ENCODE measurements at places on chromosomes 6 and 20.

GRCh38 chr6:11662323-11662722 lies 116.3 kb downstream of the ADTRP start:
- ATAC-seq = no peak

DNA sequence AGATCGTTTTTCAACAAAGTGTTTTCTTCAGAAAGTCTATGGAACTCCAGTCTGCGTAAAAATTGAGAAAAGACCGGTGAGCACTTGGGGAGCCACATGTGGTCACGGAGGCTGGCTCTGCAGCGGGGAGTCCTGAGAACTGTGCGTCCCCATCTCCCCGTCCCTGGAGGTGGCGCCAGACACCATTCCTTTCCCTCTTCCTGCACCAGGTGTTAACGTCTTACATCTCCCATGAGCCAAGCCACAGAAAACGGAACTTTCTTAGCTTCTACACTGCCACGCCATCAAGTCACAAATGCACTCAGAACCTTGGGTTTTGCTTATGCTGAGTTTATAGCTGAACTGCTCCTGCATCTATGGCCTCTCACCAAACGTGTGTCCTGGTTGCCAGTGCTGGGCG lies 62.6 kb downstream of the GINS1 start:
- no peak for ATAC-seq

GRCh38 chr6:6407071-6407741 lies 86.7 kb upstream of the F13A1 start:
- ATAC-seq = no peak

DNA sequence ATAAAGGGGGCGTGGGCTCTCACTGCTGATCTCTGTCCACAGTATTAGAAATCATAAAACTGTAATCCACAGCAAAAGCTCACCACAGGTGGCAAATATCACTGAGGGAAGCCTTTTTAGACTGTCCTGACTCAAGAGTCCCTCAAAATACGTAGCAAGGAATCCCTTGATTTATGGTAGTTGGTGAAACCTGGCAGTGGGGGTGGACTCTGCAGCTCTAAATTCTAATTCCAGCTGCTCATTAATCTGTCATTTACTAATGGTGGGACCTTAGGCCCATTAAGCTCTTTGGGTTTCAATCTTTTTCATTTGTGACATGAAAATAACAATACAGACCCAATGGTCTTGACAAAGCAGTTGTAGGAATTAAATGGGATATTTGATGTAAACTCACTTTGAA lies 32.3 kb downstream of the GMDS start:
- ATAC-seq = no peak

GRCh38 chr6:116779573-116780164 lies 14.2 kb upstream of the FAM162B start:
- no peak for ATAC-seq

- ATAC-seq = no peak
Observed at GRCh38 chr20:11001764-11002540, 328.2 kb upstream of the JAG1 start.

DNA sequence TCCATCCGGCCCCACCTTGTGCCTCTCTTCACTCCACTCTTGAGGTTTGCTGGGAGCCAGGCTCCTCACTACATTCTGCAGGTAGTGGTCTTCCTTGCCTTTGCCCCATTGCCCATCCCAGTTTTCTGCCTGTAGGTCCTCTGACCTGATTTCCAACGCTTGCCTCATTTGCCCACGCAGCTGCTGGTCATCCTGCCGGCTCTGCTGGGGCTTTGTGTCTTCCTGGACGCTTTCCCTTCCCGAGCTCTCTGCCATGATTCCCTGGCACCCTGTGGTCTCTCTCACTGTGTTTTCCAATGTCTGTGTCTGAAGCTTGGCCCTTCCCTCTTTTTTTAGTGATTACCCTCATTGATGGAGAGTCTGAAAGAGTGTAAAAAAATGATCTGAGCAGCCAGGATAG lies 451.6 kb downstream of the UTRN start:
- ATAC-seq = no peak

DNA sequence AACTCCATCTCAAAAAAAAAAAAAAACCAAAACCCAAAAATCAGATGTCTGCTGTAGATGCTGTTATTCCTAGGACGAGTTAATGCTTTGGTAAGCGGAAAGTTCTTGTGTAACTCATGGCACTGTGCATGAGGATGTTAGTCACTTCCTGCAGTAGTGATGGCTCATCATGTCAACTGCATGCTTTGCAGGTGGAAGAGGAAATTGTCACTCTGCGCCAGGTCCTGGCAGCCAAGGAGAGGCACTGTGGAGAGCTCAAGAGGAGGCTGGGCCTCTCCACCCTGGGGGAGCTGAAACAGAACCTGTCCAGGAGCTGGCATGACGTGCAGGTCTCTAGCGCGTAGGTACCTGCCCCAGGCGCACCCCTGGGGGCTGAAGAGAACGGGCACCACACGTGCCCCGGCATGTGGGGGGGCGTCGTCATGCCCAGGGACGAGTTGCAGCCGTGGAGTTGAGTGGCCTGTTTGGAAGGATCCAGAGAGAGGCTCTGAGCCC lies 8.5 kb downstream of the TPD52L2 start:
- peak; percentile 96 for ATAC-seq

- ATAC-seq = no peak
Observed at GRCh38 chr6:159351707-159352106, 182.5 kb downstream of the FNDC1 start.

- no peak for ATAC-seq
Observed at GRCh38 chr6:55319961-55320695, 7.1 kb upstream of the GFRAL start.

DNA sequence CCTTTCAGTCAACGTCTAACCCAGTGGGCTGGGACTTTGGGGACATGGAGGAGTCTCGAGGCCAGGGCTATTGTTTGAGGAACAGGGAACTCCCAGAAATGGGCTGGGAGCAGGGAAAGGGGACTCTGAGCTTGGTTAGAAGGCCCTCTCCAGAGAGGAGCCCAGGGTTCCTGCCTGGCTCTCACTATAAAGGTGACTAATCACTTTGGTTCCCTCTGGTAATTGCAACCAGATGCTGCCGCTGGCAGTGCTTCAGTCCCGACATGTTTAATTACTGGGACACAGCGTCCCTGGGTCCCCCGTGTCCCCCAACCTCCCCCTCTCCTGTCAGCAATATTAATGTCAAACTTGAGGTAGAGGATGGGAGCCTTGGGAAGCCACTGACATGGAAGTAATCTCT lies 5.0 kb upstream of the GDF5 start:
- ATAC-seq = no peak

DNA sequence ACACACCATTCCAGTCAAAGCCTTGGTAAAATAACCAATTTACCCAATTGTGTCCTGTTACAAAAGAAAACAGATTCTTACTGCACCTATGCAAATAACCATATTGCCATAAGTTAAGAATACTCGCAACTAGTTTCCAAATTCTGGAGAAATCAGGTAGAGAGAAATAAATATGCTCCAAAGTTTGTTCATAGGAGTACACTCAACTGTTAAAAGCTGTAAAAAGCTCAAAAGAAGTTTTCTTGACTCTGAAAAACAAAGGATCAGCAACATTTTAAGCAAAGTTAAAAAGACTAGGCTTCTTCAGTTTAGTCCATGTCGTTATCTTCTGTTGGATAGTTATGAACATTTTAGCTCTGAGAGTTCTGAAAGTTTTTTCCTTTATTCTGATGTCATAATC lies 48.0 kb downstream of the CEP85L start:
- no peak for ATAC-seq

- no peak for ATAC-seq
Observed at GRCh38 chr20:4864311-4864752, 137.0 kb downstream of the SLC23A2 start.

DNA sequence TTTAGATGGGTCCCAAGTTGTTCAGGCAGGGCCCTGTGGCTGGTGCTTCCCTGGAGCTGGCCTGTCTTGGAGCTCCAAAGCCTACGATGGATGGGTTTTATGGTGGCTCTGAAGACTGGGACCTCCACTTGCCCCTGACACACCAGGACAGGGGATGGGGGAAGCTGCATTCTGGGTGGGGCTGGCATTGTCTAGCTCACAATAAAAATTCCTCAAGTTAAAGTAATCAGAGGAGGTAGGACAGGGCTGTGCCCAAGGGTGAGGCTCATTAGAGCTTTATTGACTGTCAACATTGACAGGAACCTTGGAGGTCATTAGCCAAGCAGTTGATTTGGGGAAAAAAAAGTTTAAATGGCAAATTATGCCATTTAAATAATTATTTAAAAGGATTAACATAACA lies 35.7 kb downstream of the TFAP2C start:
- ATAC-seq = no peak

DNA sequence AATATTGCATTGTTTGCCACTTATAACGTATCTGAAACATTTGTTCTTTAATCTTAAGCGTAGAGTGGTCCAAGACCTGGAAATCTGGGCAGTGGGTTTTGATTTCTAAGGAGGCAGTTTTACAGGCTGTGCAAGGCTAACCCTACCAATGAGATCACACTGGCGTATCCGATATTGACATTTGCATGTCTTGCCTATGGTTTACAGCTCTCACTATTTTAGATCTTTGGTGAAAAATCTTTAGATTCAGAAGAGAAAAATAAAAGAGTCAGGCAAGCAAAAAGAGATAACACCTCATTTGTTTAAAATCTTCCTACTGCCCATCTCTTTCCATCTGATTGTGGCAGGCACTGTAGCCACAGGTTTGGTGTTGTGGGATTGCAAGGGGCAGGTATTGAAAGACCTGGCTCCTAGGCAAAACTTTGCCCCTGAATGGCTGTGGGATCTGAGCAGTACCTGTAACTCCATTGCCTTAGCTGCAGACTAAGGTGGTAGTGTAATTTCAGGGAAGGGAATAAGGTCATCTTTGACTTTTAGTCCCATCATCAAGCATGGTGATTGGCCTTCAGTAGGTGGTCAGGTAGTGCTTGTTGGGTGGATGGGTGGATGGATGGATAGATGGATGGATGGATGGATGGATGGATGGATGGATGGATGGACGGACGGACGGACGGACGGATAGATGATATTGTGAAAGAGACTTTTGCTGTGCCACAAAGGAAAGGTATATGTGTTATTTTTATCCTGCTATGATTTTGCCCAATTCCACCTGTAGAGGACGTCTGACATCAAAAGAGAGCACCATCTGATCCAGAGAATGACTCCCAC lies 1.9 kb downstream of the TNFAIP3 start:
- no peak for ATAC-seq

GRCh38 chr6:5936631-5937030 lies 70.1 kb downstream of the NRN1 start:
- ATAC-seq = no peak

GRCh38 chr20:17499041-17499440 lies 32.1 kb downstream of the BFSP1 start:
- ATAC-seq = no peak

DNA sequence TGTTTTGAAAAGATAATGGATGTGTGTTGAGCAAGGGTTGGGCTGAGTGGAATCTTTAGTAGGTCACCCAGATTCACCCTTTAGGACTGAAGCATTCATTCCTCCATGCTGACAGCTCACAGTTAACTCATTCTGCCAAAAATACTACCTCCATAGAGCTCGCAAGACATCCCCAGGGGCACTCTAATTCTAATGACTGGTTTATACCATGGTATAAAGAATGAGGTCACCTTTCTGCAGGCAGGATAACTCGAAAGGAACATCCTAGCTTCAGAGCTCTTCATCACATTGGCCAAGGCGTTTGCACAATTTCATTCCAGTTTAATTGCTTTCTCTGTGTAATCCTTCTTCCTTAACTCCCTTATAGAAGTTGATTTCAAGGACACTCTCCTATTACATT lies 1257.2 kb upstream of the EYS start:
- no peak for ATAC-seq

- no peak for ATAC-seq
Observed at GRCh38 chr6:8446391-8446790, 11.0 kb upstream of the SLC35B3 start.

DNA sequence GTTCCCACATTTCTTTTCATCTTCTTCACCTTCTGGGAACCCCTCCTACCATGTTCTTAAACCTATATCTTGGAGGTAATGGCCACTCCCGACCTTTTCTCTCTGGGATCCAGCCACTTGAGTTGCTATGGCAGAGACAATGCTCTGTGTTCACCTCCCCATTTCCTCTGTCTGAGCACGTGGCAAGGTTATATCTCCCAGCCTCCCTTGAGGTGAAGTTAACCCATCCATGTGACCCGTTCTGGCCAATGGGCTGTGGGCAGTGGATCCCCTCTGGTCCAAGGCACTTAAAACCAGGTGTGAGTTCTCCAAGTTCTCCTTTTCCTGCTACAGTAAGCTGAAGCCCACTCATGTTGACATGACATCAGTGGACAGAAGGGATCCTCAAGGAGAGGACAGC lies 261.4 kb downstream of the LRFN2 start:
- no peak for ATAC-seq

DNA sequence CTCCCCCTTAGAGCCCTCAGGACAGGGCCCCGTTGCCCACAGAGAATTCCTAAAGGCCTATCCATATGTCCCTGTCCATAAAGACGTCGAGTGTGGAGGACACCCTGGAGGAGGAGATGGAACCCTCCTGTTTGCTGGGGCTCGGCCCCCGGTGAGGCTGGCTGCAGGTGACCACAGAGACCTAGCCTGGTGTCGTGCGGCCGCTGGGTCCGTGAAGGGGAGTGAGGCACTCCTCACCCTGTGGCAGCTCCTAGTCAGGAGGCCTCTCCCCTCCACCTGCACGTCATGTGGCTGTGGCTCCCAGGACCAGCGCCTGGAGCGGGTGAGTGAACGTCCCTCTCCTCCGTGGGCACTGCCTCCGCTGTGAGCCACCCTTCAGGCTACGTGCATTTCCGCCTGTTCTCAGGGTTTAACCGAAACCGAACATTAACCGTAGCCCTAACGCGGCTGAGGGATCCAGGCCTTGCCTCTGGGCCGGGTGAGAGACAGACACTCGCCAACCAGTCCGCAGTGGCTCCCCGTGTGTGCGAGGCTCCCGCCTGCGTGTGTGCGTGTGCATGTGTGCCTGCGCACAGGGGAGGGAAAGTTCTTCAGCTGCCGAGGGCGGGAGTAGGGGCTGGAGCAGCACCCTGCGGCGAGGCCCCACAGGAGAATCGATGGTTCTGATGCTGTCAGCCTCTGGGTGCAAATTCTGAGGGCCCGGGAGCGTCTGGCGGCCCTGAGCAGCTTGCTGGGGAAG lies 5.9 kb upstream of the TCEA2 start:
- no peak for ATAC-seq

DNA sequence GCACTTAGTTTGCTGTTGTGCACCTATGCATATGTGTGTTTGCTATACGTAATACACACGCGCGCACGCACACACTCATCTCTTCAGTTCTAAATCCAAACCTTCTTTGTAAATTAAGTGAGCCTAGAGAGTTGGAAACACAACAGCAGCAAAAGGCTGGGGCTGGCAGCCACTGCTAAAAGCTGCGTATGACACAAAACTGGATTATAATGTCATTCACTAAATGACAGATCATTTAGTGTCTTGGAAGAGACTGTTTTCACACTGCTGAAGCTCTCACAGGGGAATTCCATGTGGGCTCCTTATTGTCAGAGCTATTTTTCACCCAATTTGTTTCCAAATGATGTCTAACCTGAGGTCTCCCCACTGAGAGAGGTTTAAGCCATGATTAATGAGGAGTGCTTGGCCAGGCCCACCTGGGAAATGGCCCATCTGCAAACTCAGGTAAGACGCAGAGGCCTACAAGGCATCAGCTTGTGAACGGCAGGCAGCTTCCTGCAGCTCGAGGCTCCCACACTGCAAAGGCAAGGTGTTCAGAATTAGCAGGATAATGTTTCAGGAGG lies 94.2 kb downstream of the OLIG3 start:
- ATAC-seq = peak; percentile 32

GRCh38 chr6:92710048-92710447 lies 709.3 kb downstream of the EPHA7 start:
- no peak for ATAC-seq

GRCh38 chr6:155473741-155474140 lies 18.1 kb upstream of the NOX3 start:
- no peak for ATAC-seq
